ENCODE measurements at places on chromosomes 16 and 17. TPM values are rescaled to one million over a fixed set of nuclear protein-coding genes. Genes with fewer than 3 reads are reported as not detected.

GRCh38 chr16:24980077-24980793 lies 34.9 kb downstream of the ARHGAP17 start:
- peaks cover 54% of the 10 kb centered on the region for H3K4me1 ChIP-seq
- H3K27me3 ChIP-seq, result no peaks in the 10 kb centered on the region

The CEMP1 gene
- 1.2 TPM for polyA plus RNA-seq

The SALL1 gene
- polyA plus RNA-seq, result 0.60 TPM

- no peak overlapping the region for H3K4me3 ChIP-seq
- no peak overlapping the region for H3K27ac ChIP-seq
- no peaks in the 10 kb centered on the region for H3K4me1 ChIP-seq
- peak; percentile 27 for DNase-seq
- H3K27me3 ChIP-seq, result no peaks in the 10 kb centered on the region
- H3K36me3 ChIP-seq, result peaks cover 11% of the 10 kb centered on the region
Measured at GRCh38 chr16:58109330-58109729, 19.9 kb downstream of the CFAP20 start.

The ZDHHC1 gene
- polyA plus RNA-seq, result 4.4 TPM

DNA sequence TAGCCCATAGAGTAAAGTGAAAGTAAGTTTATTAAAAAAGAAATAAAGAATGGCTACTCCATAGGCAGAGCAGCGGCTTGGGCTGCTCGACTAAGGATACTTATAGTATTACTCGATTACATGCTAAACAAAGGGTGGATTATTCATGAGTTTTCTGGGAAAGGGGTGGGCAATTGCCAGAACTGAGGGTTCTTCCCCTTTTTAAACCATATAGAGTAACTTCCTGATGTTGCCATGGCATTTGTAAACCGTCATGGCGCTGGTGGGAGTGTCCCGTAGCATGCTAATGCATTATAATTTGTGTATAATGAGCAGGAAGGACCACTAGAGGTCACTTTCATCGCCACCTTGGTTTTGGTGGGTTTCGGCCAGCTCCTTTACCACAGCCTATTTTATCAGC lies 13.3 kb upstream of the GAS7 start:
- no peak overlapping the region for H3K27ac ChIP-seq
- no peak overlapping the region for H3K4me3 ChIP-seq
- H3K36me3 ChIP-seq, result no peaks in the 10 kb centered on the region
- no peak for DNase-seq
- H3K27me3 ChIP-seq, result no peaks in the 10 kb centered on the region

- peak overlapping the region; percentile 19 for H3K27ac ChIP-seq
- no peak for DNase-seq
- no peaks in the 10 kb centered on the region for H3K36me3 ChIP-seq
- H3K4me3 ChIP-seq, result peak overlapping the region; percentile 20
Measured at GRCh38 chr16:80997139-80997798, 9.4 kb downstream of the CMC2 start.

DNA sequence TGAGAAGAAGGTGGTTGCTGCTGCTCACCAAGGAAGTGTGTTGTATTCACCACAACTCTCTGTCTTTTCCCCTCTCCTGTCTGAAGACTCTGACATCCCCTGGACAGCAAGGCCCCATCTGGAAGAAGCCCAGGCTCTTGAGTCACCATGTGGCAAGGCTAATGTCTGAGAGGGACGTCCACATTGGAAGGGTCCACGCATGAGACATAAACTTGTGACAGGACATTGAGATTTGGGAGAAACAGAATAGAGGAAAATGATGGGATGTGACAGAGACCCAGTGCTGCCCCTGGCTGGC lies 176.5 kb downstream of the IRF8 start:
- peaks cover 31% of the 10 kb centered on the region for H3K4me1 ChIP-seq
- peak; percentile 40 for DNase-seq
- no peak overlapping the region for H3K4me3 ChIP-seq
- no peak overlapping the region for H3K27ac ChIP-seq
- no peaks in the 10 kb centered on the region for H3K27me3 ChIP-seq

DNA sequence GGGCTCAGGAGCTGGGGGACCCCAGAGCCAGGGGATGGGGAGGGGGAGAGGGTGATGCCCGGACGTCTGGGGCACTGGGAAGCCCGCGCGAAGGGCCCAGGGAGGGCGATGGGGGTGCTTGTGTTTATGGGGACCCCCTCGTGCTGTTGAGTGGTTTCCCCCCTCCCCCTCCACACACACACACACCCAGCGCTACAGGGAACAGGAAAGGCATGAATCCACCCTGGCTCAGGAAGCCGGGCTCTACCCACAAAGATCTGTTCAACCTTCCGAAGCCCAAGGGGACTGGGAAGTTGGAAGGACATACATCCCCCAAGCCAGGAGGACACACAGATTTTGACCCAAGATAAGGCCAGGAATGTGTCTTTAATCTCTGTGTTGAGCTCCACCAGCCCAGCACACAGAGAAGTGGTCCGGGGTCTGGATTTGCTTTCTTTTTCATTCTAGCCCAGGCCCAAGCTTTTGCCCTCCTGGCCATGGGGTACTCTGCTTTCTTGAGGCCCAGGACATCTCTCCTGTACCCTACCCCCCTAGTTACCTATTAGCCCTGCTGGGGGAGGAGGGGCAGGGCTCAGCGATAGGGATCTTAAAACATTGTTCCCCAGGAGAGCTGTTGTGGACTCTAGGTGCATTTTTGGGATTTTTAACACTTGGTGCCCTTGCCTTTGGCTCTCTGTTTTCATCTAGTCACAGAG lies 1.2 kb downstream of the UBALD2 start:
- H3K36me3 ChIP-seq, result peaks cover 24% of the 10 kb centered on the region
- peak overlapping the region; percentile 92 for H3K27ac ChIP-seq
- no peaks in the 10 kb centered on the region for H3K4me1 ChIP-seq
- no peaks in the 10 kb centered on the region for H3K27me3 ChIP-seq

DNA sequence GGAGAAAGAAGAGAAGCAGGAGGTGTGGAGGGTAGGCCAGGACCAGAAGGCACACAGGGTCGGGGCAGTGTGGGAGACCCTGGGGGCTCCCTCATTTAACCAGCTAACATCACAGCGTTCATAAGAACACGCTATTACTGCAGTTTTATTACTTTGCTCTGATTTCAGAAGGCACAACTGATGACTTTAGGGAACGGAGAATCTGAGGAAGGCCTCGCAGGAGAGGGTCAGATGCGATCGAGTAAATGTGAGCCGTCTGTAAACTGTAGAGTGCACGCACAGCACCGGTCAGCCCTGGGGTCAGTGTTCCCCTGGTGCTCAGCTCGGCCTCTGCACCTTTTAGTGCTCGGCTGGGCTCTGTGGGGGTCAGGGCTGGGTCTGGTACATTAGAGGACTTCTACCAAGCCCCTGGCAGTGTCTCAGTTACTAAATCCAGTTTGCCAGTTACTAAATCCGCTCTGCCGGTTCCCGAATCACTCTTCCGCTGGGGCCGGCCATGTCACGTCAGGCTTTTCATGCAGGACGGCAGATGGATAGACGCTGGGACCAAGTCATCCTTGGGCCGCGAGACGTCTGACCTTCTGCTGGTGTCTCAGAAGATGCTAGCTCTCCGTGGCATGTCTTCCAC lies 325.9 kb downstream of the SEC14L1 start:
- H3K36me3 ChIP-seq, result no peaks in the 10 kb centered on the region
- peaks cover 52% of the 10 kb centered on the region for H3K4me1 ChIP-seq
- no peak overlapping the region for H3K4me3 ChIP-seq
- no peaks in the 10 kb centered on the region for H3K27me3 ChIP-seq
- no peak for DNase-seq
- peak overlapping the region; percentile 67 for H3K27ac ChIP-seq

The CACNG5 gene
- not detected for polyA plus RNA-seq

DNA sequence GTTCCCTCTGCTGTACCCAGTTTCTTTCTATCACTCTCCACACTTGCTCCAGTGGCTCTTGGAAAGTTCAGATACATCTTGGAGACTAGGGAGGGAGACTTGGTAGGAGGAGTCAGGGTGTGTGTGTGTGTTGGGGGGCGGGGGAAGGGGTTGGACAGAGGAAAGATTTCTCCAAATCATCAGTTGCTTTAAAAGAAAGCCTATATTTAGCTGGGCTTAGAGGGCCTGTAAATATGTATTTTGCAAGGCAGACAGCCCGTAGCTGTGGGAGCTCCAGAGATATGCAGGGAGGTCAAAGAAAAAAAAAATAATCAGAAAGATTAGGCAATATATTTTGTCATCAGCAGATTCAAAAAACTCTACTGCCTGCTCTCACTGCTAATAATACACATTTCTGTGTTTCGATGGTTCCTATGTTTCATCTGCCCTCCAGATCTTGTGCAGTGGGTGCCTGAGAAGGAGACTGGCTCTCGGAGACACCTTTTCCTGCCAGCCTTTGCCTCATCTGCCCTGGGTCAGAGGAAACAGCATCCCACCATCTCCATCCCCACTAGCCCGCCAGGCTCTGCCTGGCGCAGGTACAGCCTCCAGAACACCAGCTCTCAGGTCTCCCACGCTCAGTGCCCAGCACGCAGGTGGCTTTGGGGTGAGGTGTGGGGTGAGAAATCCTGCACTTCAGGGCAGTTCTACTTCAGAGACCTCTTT lies 4.8 kb upstream of the PPP1R9B start:
- H3K27me3 ChIP-seq, result no peaks in the 10 kb centered on the region
- DNase-seq, result no peak
- no peak overlapping the region for H3K4me3 ChIP-seq

The BAIAP3 gene
- polyA plus RNA-seq, result 5.5 TPM

DNA sequence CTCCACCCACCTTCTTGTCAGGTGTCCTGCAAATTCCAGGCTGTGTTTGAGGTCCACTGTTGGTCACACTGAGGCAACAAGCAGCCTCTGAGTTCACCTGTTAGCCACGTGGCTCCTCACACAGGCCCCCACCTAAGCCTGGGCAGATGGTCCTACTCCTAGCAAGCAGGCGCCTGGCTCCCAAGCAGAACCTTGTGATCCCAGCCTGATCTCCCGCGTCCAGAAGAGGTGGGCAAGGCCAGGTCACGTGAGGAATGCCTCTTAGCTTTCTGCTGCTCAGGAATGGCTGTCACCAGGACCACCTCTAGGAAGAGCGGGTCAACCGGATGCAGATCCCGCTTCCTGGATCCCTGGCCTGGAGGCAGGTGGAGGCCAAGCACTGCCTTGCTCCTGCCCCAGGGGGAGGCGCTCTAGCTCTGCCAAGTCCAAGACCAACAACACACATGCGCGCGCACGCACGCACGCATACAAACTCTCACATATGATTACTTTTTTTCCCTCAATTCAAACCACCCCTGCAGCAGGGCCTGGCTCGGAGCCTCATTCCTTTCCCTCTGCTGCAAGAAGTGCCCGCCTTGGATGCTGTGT lies 9.5 kb downstream of the CYB561 start:
- H3K4me1 ChIP-seq, result peaks cover 45% of the 10 kb centered on the region
- DNase-seq, result no peak
- H3K36me3 ChIP-seq, result no peaks in the 10 kb centered on the region

DNA sequence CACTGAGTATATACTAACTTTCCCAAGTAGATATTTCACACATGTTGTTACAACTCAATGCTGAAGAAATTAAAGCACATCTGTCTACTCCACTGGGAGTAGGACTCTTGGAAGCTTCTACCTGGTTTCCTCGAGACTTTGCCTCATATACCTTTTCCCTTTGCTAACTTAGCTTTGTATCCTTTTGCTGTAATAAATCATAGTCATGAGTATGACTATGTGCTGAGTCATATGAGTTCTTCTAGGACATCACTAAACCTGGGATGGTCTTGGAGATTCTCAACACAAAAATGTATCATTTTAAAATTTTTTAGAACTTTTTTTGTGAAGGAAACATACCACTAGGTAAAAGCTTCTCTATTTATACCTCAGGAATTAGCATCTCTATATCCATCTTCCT lies 39.8 kb downstream of the ABCA5 start:
- H3K4me3 ChIP-seq, result no peak overlapping the region
- no peak overlapping the region for H3K27ac ChIP-seq
- H3K36me3 ChIP-seq, result no peaks in the 10 kb centered on the region

- no peaks in the 10 kb centered on the region for H3K27me3 ChIP-seq
- peak; percentile 80 for DNase-seq
- peak overlapping the region; percentile 92 for H3K27ac ChIP-seq
- peaks cover 24% of the 10 kb centered on the region for H3K4me1 ChIP-seq
- no peaks in the 10 kb centered on the region for H3K36me3 ChIP-seq
Measured at GRCh38 chr16:11977376-11978041, 975 bp downstream of the SNX29 start.

DNA sequence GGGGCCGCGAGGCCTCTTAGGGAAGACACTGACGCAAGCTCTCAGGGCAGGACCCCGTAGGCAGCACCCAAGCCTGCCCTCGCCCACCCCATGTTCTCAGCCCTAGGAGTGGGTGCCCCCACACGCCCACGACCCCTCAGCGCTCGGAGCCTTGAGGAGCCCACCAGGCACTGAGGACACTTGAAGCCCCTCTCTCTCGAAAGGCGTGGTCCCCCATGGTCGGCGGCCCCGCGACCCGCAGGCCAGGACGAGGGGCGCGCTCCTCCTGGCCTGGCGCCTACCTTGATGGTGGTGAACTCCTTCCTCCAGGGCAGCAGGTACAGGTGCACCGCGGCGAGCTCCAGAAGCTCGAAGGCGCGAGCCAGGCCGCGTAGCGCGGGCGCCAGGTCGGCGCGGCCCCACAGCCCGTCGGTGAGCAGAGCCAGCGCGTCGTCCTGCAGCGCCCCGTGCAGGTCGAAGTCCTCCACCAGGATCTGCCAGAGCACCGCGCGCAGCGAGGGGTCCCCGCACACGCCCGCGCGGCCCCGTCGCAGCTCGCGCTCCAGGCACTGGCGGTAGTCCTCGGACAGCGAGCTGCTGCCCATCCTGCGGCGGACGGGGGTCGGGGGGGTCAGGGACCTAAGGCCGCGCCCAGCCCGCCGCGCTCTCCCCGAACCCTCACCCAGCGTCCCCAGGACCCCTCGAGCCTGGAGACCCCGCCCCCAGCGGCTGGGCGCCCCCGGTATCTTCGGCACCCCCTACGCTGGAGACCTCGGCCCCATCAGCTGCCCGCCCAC lies 668 bp downstream of the SPATA2L start:
- no peak for DNase-seq
- no peaks in the 10 kb centered on the region for H3K4me1 ChIP-seq
- H3K27ac ChIP-seq, result peak overlapping the region; percentile 75
- H3K27me3 ChIP-seq, result peaks cover 7% of the 10 kb centered on the region
- H3K36me3 ChIP-seq, result peaks cover 10% of the 10 kb centered on the region

The CANT1 gene
- polyA plus RNA-seq, result 60.3 TPM

The SOX8 gene
- 2.5 TPM for polyA plus RNA-seq

The NAGS gene
- 3.9 TPM for polyA plus RNA-seq

DNA sequence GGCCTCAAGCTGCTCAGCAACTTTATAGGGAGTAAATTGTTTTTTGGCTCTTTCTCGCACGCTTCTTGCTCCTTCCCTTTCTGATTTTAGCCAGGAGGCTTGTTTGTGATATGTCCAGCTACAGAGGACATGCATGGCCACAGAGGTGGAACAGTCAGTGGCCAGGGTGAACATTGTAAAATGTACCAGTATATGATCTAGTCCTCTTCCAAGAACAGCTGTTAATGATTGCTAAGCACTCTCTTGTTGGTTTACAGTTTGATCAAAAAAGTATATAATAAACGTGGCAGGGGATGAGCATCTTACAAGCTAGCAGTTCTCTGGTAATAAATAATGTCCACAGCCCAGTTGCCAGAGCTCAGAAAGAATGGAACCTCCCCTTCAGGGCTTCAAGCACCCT lies 461.7 kb upstream of the DYNLRB2 start:
- no peaks in the 10 kb centered on the region for H3K27me3 ChIP-seq
- H3K36me3 ChIP-seq, result no peaks in the 10 kb centered on the region
- no peak overlapping the region for H3K27ac ChIP-seq
- no peak for DNase-seq
- H3K4me1 ChIP-seq, result peaks cover under 1% of the 10 kb centered on the region
- no peak overlapping the region for H3K4me3 ChIP-seq

- H3K4me1 ChIP-seq, result no peaks in the 10 kb centered on the region
- H3K4me3 ChIP-seq, result no peak overlapping the region
- DNase-seq, result no peak
- no peaks in the 10 kb centered on the region for H3K27me3 ChIP-seq
- H3K27ac ChIP-seq, result no peak overlapping the region
Measured at GRCh38 chr16:29836623-29837022, 16.4 kb downstream of the MVP start.

The MAPK8IP3 gene
- polyA plus RNA-seq, result 5.5 TPM
